ENCODE measurements at places on chromosomes 12 and 14.

DNA sequence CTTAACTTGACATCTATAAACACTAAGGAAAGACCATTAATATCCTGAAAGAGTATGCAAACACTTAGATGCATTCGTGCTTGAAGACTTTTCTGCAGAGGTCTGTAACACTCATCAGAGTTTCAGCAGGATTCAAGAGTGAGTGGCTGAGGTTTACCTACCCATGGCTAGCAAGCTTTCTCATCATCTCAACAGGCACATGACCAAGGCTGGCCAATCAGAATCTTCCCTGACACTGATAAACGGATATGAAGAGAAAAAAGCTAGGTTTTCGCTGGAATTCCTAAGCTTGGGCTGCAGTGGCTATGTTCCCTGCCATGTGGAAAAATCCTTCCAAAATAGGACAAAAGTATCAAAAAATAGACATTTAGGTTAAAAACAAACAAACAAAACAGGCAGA, 162.1 kb upstream of the USP15 start:
- no peak for DNase-seq

DNA sequence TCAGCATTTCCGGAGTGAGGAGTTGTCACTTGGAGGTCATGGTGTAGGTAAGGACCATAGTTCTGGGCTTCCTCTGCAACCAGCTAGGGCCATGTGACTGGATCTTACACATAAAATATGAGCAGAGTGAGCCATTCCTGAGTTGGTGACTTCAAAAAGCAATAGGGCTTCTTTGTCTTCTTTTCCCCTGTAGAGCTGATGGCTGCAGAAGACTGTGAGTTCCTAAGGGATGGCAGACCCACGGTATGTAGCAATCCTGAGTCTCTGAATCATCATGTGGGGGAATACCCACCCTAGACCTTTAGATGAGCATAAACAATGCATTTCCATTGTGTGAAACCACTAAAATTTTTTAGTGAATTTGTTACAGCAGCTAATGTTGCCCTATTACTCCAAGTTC, 151.1 kb upstream of the TBX3 start:
- DNase-seq = no peak

GRCh38 chr12:117889098-117889497, 79.7 kb downstream of the KSR2 start:
- DNase-seq = no peak

GRCh38 chr12:92356425-92356824, 210.8 kb upstream of the BTG1 start:
- DNase-seq = no peak

DNA sequence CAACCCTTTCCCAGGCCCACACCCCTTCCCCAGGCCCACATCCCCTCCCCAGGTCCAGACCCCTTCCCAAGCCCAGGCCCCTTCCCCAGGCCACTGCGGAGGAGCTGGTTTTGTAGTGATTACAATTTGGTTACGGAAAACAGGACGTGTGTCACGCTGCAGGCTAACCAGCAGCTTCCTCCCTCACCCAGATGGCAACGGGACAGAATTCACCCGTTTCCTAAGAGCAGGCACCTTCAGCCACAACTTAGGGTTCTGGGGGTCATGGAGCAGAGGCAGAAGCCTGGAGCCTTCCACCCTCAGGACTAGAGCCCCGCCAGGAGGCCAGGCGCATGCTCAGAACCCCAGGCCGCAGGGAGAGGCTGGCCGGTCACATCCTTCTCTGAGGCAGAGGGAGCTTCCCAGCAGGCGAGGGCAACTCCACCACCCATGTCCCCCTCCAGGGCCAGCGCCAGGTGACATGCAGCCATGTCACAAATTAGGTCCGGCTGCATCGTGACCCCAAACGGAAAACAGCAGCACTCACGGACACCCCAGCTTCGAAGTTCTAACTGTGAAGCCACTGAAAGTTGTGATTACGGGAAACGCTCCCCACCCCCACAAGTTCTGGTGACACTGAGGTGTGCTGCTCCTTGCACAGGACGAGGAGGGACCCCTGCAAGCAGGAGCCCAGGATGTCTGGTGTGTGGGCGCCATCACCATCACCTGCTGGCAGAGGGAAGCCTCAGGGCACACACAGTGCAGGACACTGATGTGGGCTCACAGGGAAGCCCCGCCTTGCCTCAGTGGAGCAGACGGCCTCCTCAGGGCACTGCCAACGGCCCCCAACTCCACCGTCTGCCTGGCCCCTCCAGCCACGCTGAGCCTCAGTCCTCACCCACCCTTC, 7.7 kb downstream of the BRF1 start:
- no peak for DNase-seq

DNA sequence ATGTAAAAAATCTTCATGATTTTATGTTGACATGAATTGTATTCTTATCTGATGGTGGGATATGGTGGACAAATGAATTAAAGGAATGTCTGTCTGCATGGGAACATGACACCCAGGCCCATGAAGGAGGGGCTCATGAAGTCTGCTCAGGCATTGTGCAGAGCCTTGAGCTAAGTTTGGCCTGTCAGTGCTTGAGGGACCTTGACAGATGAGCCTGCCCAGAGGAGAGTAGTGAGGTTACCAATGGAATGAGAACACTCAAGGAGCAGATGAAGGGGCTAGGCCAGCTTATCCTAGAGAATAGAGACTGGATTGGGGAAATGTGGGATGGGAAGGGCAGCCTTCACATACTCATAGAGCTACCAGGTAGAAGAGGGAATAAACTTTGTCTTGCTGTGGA, 68.8 kb downstream of the TMX1 start:
- DNase-seq = no peak

DNA sequence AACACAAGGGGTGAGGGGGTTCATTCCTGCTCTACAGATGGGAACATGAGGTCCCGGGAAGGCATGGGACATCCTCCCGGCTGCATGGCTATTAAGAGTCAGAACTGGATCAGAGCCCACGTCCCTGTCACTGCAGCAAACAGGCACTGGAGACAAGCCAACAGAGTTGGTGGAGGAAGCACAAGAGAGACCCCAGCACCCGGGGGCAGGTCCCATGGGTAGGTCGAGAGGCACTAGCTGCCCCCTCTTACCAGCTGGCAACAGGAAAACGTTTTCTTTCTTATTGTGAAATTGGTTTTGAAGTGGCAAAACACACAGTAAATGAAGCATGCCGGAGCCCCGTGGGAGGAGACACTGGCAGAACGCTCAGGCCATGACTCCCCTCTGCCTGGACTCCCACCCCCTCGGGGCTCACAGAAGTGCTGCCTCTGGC, 43.6 kb downstream of the SYNE3 start:
- no peak for DNase-seq

DNA sequence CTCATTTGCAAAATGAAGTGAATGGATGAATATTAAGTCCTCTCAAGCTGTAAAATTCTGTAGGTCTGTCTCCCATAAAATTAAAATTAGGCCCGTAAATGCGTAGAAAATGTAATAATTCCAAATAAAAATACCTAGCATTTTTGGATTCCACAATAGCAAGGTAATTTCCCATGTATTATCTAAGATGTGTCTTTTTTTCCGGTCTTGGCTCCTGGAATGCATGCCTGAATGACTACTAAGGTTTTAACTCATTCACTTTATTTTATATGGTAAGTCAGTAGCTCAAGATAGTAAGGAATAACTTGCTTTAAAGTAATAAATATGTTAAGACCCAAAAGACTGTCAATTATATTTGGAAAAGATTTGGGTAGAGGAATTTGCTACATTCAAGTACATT, 11.1 kb downstream of the TXNRD1 start:
- no peak for DNase-seq

- DNase-seq = no peak
These were observed 335.6 kb downstream of the TMEM121 start for GRCh38 chr14:105861985-105862465.

- DNase-seq = no peak
These were observed 112.6 kb downstream of the SLC2A13 start for GRCh38 chr12:39993268-39993667.

GRCh38 chr12:52022841-52023181, 16.1 kb downstream of the TAMALIN start:
- DNase-seq = peak; percentile 52

GRCh38 chr12:5264006-5264405, 167.9 kb upstream of the NTF3 start:
- no peak for DNase-seq
